ENCODE measurements at places on chromosomes 11 and 22.

- DNase-seq = no peak
Observed at GRCh38 chr11:33021937-33022336, 6.3 kb downstream of the DEPDC7 start.

DNA sequence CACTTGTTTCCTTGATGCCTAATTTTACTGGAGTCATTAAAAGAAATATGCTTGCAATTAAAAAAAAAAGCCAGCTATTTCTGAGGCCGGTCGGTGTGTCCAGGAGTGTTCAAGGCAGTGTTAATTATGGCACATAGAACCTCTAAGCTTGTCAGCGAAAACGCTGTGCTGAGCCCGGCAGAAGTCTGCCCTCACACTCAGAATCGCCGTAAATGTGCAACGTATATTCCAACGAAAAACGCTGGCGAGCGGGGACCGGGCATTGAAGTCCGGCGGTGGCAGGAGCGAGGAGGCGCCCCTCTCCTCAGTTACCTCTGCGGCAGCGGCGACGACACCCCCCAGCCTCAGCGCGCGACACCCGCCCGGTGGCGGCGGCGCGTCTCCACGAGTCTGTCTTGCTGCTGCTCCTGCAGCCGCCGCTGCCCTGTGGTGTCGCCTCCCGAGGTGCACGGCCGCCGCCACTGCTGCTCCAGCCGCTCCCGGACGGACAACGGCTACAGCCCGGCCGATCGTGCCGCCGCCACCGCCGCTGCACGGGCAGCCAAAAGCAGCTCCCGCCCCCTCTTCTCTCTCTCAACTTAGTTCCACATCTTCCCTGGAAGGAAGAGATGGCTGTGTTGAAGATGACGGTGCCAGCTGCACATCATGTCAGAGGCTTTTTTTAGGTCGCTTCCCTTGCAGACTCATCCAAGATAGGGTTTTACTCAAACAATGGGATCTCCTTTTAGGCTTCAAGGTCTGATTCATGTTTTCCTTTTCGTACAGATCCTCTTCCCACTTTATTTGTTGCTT is 56.0 kb downstream of the JAM3 start:
- DNase-seq = peak; percentile 50

DNA sequence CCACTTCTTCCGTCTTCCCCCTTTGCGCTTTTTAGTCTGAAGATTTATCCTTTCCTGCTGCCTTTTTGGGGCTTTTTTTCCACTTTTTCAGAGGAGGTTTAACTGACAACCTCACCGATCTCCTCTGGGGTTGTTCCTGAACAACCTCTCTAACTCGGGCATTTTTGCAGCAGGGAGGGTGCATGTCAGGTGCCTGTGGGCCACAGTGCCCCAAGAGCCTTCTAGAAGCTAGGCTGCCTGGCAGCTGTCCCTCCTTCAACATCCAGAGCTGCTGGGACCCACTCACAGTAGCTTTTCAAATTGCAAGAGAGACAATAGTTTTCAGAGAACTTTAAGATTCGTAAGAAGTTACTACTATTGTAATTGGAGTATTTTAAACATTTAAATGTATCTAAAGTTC is 1112.4 kb upstream of the CNTN5 start:
- no peak for DNase-seq

- no peak for DNase-seq
Observed at GRCh38 chr11:119706887-119707286, 22.1 kb downstream of the NECTIN1 start.

DNA sequence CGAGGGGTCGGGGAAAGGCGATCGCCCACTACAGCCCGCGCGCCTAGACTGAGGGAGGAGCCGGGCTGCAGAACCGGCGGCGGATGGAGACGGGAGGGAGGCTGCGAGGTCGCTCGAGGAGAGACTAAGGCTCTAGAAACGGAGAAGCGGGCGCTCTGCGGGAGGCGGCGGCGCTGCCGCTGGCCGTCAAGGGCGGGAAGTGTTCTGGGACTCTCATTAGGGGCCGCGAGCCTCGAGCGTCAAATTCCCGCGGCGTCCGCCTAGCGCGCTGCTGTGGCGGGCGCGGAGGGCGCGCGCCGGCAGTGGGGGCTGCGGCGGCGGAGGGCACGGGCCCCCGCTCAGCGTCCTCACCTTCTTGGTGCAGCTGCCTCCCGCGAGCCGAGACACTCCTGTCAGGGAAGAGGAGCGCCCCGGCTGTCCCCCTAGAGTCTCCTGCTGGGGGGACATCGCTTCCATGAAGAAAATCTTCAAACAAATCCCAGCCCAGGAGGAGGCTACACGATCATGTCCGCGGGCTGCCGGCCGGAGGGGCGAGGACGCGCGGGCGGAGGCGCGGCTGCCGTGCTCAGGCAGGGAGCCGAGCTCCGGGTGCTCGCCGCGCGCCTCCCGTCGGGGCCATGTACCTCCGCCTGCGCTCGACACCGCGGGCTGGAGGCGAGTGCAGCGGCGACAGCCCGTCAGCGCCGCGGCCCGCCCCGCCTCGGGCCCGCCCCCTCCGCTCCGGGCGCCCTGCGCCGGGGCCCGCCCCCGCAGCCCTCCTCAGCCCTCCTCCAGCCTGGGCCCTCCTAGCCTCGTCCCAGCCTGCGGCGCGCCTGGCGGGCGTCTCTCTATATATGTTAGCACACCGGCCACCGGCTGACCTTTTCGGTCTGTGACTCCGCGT is at the start of gene ARHGAP20:
TSS of gene ARHGAP20 (minus strand) at position 662 of the 883 bp plus-strand sequence. CDS start at position 456, 206 bp downstream.
- DNase-seq = peak; percentile 88

DNA sequence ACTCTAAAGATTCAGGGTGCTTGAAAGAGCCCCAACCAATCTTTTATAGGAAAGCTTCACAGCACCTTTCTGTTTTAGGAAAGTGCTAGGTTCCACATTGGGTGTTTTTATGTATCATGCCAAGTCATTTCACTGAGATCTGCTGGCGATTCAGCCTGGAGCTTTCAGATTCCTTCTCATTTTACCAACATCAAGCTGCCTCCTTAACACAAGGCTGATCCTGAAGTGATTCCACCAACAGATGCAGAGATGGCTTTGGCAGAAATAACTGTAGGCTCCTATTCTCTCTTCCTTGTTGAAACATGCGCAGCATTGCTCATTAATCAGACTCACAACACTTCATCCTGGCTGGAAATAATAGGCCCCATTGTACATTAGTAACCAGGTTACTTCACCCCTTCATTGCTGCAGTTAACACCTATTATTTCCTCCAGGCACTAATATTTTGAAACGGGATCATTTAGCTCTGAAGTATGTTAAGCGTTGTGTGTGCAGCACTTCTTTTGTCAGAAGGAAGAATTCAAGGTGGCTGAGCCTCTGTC is 89.0 kb downstream of the OPCML start:
- DNase-seq = no peak

- no peak for DNase-seq
Observed at GRCh38 chr22:50027639-50028537, 15.3 kb upstream of the IL17REL start.

Measured in hindlimb muscle (tissue), 1 donor.